ENCODE measurements at places on chromosomes 6 and 20.

DNA sequence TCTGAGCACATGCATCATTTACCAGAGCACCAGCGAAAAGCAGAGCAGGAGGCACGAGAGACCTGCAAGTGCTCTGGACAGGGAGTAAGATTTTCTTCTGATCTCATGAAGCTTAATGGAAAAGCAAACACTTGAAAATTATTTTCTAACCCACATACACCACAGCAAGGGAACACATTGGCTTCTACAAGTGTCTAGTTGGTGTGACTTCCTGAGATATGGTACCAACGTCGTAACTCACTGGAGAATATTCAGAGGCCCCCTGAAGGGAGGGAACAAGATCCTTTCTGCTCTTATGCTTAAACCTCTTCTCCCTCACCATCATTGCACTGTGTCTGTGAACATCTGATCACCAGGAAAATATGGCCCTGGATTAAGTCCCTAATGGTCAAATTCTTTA is 48.6 kb downstream of the PSMB1 start:
- no peak for ATAC-seq

- no peak for ATAC-seq
These were observed 167.1 kb downstream of the MAFB start for GRCh38 chr20:40521962-40522361.

- peak; percentile 92 for ATAC-seq
These were observed 102.7 kb upstream of the CNKSR3 start for GRCh38 chr6:154613137-154613676.

- ATAC-seq = no peak
These were observed 42.4 kb downstream of the DHX35 start for GRCh38 chr20:39004508-39004907.

- peak; percentile 69 for ATAC-seq
These were observed 39.6 kb upstream of the NOX3 start for GRCh38 chr6:155495011-155495768.

DNA sequence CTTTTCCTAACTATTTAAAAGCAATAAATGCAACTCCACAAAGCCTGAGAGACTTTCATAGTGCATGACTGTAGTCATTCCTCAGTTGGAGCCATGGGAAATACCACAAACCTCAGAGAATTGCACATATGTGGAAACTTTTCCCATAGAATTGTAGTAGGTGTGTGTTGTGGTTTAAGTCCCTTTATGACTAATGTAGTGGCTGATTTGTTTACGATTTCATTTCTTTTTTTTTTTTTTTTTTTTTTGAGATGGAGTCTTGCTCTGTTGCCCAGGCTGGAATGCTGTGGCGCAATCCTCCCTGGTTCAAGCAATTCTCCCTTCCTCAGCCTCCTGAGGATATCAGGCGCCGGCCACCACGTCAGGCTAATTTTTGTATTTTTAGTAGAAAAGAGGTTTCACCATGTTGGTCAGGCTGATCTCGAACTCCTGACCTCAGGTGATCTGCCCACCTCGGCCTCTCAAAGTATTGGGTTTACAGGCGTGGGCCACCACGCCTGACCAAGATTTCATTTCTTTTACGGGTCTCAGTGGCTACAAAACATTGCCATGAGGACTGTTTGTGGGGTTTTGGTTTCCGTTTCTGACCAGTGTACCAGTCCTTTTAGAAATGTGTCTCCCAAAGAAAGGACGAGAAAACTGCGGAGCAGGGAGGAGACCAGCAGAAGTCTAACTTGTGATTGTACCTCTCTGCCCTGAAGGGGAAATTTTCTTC is 212.1 kb upstream of the MARCKS start:
- ATAC-seq = no peak

DNA sequence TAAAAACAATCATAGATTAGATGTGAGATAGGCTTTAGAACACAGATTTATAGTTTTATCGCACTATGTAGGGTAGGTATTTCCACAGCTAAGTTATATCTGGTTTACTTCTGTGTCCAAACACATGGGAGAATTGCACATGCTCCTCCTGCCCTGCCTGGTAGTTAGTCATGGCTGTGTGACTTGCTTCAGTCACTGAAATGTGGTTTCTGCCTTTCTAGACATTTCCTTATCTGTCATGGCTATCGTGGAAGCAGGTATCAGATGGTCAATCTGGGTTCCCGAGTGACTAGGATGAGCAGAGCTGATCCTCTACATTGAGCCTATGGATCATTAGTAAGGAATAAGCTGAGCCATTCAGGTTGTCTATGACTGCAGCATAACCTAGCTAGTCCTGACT is 117.8 kb upstream of the GMDS start:
- ATAC-seq = no peak

- ATAC-seq = no peak
These were observed 13.8 kb upstream of the FUCA2 start for GRCh38 chr6:143525356-143525755.

- no peak for ATAC-seq
These were observed 189.6 kb downstream of the TTLL2 start for GRCh38 chr6:167514524-167514923.

DNA sequence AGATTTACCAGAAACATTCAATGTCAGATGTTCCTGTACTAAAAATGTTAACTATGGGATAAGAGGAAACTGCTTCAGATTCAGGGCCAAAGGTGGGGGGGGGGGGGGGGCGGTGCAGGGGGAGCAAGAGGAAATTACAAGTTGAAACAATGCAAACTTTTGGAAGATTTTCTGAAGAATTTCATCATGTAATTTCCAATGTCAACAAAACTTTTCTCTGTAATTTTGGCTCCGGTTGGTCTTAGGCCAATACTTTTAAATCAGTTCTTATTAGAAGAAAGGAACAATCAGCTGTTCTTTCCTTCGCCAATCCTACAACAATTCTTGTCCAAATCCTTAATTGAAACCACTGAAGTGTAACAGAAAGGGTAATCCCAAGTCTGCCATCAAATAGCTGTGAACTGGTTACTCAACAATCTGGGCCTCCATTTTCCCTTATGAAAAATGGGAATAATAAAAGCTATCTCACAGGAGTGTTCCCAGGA is 13.1 kb downstream of the UQCC1 start:
- ATAC-seq = no peak

- ATAC-seq = no peak
These were observed 143.6 kb upstream of the TNFAIP3 start for GRCh38 chr6:137723273-137724017.

Data from motor neuron (in vitro differentiated cells).